CD4-positive, alpha-beta T cell treated with Interleukin-6 for 4 hours (primary cell): ENCODE measurements at places on chromosomes 4 and X.
A peak's percentile ranks its signal among the peaks of the same experiment; 100 is the strongest.

- DNase-seq: no peak
Measured at GRCh38 chr4:74062953-74063352, 24.5 kb upstream of the CXCL3 start.

DNA sequence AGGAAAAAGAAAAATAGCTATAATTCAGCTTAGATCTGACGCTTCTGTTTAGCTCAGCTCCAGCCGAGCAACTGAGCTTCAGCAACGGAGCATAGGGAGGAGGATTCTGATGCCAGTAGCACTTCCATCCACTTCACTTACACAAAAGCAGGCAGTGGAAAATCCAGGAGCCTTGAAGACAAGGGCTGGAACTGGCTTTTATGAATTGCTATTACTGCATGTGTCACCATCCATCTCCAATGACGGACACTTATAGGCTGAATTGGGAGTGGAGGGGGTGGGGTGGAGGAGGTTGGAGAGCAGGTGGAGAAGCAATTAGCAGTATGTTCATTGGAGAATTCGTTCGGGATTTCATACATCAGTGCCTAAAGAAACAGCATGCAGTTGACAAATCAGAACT, 15.6 kb downstream of the ENOX2 start:
- DNase-seq: no peak

GRCh38 chr4:127047930-127048329, 584.8 kb upstream of the INTU start:
- no peak for DNase-seq

DNA sequence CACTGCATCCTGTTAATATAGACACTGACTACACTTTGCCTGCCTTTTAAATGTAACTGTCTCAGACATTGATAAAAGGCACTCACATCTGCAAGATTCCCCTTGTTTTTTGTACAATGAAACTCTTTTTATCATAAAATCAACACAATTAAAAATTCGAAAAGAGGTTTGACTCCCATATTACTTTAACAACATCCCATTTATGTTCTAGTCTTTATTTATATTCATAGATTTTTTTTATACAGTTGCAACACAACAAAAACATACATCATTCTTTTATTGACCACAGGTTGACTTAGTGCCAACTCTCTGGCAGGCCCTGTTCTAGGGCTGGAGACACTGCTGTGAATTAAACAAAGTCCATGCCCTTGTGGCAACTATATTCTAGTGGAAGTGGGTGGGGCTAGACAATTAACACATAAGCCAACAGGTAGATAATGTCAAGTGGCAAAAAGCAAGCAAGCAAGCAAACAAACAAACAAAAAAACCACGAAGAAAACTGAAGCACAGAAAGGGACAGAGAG, 36.8 kb downstream of the ANK2 start:
- DNase-seq: no peak

DNA sequence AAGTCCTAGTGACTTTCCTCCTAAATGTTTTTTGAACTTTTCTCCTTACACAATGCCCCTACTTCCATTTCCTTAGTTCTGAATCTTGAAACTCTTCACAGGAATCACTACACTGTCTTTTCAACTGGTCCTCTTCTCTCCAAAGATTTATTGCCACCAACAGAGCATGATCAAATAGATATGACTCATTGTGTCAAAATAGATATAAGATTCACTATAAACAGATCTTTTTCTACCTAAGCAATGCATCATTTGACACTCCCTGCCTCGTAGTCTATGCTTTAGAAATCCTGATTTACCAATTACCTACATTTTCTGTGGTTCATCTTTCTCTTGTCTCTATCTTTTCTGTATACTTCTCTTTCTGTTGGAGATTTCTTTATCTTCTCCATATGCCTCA, 789.6 kb upstream of the SLIT2 start:
- no peak for DNase-seq

- DNase-seq: no peak
Measured at GRCh38 chr4:129378364-129378763, 282.4 kb downstream of the C4orf33 start.

GRCh38 chr4:8267077-8267476, 2.5 kb upstream of the HTRA3 start:
- peak; percentile 9 for DNase-seq

DNA sequence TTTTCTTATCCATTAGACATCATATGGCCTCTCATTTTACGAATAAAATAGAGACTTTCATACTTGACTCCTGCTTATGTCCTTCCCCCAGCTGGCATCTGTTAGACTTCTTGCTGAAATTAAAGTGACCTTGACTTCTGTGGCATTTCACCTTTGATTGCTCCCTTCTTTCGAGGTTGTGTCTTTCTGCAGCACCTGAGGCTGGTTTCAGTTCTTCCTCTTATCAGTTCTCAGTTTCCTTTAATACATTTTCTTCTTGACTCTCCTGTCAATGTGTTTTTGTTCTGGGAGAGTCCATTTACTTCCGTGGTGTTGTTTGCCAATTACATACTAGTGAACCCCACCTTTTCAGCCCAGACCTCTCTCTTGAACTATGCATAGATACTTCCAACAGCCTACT, 81.6 kb downstream of the RBPJ start:
- no peak for DNase-seq

DNA sequence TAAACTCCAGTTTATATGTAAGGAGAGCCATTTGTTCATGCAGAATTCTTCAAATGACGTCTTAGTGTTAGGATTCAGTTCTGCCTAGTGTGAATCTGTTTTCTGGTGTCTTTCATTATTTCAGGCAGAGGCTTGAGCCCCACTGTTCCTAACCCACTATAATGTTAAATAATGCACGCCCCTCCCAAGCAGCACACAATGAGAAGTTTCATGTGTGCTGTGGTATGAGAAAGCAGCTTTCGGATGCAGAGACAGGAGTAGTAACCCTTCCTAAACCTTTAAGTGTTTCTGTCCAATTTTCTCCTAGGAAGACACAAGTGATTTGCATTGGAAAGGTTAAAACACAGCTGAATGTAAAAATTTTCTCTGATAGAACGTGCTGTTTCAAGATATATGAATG, 54.5 kb downstream of the TRIM2 start:
- no peak for DNase-seq

- DNase-seq: no peak
Measured at GRCh38 chrX:68763481-68763880, 65.3 kb upstream of the EFNB1 start.

DNA sequence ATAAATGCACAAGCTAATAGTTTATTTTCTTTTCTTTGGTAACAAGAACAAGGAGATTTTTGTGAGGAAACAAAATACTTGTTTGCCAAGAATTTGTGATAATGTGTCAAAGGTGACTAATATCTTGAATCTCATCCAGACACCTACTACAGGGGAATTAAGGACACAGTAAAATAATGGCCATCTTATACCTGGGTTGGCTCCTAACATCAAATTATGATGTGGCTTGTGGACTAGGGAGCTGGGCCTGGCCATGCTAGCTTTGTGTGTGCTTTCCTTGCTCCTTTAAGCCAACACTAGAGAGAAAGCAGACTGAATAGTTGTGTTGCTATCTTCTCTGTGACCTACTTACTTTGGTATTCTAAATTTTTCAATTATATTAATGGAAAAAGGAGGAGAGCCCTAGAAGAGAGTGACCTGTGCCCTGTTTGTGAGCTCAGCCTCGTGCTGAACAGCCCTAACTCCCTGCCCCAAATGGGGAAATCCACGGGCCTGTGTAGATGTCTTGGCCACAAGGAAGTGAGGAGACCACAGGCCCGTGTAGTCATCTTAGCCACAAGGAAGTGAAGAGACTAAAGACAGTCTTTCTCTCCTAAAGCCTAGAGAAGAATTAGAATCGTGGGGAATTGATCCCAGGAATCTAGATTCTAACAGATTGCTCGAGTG, 23.3 kb downstream of the ARHGAP24 start:
- DNase-seq: no peak

- no peak for DNase-seq
Measured at GRCh38 chr4:147428583-147428982, 52.3 kb upstream of the EDNRA start.

- DNase-seq: peak; percentile 1
Measured at GRCh38 chrX:110665223-110666002, 130.2 kb downstream of the CHRDL1 start.

DNA sequence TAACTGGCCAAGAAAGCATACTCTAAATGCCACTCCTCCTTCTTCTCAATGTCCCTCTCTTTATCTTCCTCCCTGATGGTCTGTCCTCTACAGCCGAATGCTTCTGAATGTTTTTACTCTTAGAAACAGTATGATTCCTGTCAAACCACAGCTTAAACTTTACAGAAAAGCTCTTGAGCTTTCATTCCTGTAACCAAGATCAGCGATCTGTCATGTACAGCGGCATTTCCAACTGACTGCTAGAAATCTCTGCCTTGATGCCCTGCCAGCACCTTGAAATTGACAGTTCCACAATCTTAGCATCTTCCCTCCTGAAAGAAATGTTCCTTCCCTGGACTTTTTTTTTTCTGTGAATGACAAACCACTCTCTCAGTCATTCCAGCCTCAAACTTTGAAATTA, 11.5 kb upstream of the GATB start:
- DNase-seq: no peak

GRCh38 chrX:112851161-112851779, 10.6 kb upstream of the AMOT start:
- no peak for DNase-seq

DNA sequence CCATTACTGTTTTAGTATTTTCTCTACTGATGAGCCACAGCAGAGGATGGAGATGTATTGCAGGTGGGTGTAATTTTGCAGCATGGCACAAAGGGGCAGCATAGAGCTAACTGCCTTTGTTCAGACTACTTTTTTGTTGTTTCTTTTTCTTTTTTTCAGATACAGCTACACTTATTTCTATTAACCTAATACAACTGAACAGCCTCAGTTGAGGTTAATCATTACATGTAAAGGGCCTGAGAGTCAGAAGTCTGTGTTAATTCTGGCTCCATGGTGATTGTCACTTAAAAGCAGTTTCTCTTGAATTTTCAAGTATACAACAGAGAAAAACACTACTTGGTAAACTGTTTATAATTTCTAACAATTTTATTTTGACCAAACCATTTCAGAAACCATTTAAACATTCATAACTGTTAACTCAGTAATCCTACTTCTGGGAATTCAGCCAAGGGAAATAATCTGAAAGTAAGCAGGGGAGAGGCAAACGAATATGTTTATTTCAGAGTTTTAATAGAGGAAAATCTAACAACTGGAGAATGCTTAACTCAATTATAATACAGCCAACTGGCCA, 13.9 kb upstream of the PPEF2 start:
- DNase-seq: peak; percentile 32

GRCh38 chr4:8002525-8003309, 63.1 kb upstream of the AFAP1 start:
- DNase-seq: no peak

DNA sequence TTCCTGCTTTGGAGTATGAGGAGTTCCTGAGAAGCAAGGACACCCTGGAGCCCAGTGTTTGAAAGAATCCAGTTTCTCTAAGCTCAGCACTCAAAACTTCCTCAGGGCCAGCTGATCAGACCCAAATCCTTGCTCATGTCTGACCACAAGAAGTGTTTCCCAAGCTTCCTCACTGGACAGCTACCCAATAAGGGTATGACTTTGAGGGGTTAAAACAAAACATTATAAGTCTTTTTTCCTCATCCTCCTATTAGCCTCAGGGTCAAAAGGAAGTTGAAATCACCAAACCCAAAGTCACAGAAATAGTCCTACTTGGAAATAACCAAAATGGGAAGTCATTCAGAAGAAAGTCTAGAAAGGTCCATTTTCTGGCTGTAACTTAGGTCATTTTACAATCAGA, 13.7 kb downstream of the ZBTB33 start:
- no peak for DNase-seq

DNA sequence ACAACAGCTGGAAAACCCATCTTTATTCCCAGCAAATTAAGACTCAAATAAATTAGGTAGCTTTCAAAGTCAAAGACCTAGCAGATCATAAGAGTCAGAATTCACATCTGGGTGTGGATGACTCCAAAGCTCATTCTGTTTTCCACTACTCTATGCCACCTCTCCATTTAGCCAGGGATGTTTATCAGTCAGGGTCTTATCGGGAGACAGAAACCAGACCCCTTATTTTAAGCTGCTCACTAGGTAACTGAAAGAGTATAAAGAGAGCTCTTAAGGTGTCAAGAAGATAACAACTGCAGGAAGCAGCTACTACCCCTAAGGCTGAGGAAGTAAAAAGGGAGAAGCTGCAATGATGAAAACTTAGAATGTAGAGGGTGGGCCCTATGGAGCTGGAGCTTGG, 333.7 kb upstream of the KLF3 start:
- no peak for DNase-seq
